C1 segment of cervical spinal cord (tissue), 14 donors: ENCODE measurements at places on chromosomes 4 and X.

- DNase-seq: no peak
Observed at GRCh38 chr4:117474987-117475386, 389.6 kb upstream of the TRAM1L1 start.

GRCh38 chrX:124338733-124339514 lies 6.5 kb downstream of the TEX13D start:
- DNase-seq: no peak

- DNase-seq: no peak
Observed at GRCh38 chrX:30513284-30513683, 64.3 kb downstream of the TASL start.

DNA sequence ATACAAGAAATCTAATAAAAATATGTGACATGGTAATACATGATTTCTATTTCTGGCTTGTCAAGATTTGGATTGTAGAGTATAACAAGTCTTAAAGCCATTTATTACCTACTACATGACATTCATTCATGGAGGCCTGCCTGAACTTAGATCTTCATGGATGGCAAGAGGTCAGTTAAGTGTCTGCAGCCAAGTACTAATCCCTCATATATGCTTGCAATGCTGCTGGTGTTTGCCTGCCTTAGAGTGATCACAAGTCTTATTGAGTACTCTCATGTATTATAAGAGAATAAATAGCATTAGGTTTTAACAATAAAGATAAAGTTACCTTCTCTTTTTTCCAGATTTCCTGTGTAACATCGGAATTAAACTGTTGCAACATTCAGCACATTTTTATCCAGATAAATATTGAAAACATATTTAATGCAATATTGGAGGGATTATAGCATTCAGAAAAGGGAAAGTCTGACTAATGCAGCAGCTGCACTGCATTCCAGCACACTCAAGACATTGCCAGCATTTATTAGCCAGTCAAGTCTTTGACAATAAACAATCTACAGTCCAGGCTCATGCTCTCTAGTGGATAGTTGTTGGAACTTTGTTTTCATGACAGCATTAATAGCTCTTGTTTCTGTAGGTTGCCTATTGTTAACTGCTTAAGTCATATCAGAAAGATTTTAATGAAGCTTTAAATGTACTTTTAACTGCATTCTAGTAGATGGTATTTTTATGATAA lies 737.1 kb downstream of the FAT4 start:
- DNase-seq: no peak

GRCh38 chrX:65926095-65927019 lies 113.5 kb downstream of the VSIG4 start:
- no peak for DNase-seq

GRCh38 chrX:151393514-151393913 lies 3.5 kb upstream of the VMA21 start:
- no peak for DNase-seq

DNA sequence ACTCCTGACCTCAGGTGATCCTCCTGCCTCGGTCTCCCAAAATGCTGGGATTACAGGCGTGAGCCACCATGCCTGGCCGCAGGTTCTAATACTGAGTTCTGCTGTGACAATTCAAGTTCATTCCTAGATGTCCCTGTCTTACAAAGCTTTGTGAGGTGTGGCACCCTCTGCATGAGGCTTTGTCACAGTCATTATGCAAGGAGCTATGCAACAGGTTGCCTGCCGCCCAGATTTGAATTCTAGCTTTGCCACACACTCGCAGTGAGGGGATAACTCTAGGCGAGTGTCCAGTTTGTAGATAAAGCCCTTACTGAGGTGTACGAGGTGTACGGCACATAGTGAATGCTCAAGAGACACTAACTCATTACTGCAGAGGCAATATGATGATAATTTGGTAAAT lies 3.5 kb downstream of the CCDC110 start:
- no peak for DNase-seq

DNA sequence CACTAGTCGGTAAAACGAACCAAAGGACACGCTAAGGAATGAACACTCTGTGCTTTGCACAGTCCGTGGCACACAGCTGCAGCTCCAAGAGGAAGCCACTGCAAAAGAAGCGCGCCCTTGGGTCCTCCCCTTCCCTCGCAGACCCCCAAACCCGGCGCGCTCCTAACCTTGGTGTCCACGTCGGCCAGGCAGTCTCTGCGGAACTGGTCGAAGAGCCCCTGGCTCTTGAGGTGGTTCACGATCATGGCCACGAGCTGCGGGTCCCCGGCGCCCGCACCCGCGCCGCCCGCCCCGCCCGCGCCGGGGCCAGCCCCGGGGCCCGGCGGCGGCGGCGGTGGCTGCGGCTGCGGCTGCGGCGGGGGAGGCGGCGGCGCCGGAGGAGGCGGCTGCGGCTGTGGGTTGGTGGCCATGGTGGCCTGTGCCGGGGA lies 333 bp downstream of the BOD1L1 start:
- DNase-seq: no peak

DNA sequence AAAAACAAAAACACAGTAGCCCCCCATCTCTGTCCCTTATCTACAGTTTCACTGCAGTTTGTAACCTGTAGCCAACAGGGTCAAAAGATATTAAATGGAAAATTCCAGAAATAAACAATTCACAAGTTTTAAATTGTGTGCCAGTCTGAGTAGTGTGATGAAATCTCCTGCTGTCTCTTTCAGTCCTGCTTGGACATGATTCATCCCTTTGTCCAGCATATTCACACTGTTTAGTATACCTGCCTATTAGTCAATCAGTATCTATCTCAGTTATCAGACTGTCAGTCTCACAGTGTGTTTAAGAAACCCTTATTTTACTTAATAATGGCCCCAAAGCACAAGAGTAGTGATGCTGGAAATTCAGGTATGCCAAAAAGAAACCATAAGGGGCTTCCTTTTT lies 21.9 kb downstream of the CNOT6L start:
- no peak for DNase-seq

DNA sequence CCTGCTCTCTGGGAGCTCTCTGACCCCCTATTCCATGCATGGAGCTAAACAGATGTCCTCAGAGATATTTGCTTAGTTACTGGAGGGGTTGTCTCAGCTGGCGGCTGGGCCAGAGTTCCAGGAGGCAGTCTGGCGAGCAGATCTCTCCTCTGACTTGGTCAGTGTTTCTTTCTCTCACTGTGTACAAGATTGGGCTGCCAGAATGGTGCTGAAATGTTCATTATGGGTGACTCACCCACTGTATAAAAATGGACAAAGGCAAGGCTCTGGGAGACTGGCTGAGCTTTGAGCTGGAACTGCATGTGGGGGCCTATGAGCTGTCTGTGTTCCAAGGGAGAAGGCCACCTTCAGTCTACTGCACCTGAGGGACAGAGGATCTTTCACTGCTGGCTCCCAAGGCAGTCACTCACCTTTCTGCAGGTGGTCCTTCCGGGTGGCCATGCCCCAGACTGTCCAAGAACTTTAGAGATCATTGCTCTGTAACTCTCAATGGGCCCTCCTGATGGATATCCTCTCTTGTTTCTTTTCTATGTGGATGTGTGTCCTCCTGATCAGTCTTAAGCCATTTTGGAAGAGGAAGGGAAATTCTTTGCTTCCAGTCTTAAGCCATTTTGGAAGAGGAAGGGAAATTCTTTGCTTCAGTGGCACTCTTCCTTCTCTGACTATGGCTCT lies 88.2 kb downstream of the CFAP299 start:
- no peak for DNase-seq

GRCh38 chrX:1870421-1870820 lies 255.6 kb downstream of the ASMT start:
- DNase-seq: no peak

GRCh38 chrX:109707319-109707718 lies 25.7 kb downstream of the ACSL4 start:
- no peak for DNase-seq

DNA sequence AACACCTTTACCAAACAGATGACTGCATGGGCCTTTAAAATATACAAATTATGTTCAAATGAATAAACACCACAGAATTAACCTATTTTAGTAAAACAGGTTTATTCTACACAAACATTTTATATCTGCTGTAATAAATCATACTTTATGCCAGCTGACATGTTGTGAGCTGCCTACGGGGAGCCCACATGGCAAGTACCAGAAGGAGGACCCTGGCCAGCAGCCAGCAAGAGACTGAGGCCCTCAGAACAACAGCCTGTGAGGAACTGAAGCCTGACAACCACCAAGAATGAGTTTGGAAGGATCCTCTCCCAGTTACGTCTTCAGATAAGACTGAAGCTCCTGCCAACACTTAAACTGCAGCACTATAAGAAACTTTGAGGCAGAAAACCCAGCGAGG lies 377.0 kb downstream of the PDGFC start:
- peak; percentile 1 for DNase-seq

DNA sequence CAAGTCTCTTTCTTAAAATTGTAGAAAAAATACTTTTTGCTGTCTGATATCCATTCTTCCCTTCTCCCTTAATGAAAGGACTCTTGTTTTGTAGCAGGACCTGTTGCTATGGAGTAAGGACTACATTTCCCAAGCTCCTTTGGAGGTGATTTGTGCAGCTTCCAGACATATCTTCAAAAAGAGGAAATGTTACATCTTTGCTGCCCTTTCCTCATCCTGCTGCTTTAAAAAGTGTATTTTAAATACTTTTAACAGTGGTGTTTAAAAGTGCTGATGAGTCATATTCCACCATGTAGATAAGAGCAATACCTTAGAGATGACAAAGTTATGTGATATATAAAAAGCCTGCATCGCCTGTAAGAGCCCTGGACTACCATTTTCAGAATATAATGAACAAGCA lies 98.7 kb downstream of the CFAP299 start:
- no peak for DNase-seq

DNA sequence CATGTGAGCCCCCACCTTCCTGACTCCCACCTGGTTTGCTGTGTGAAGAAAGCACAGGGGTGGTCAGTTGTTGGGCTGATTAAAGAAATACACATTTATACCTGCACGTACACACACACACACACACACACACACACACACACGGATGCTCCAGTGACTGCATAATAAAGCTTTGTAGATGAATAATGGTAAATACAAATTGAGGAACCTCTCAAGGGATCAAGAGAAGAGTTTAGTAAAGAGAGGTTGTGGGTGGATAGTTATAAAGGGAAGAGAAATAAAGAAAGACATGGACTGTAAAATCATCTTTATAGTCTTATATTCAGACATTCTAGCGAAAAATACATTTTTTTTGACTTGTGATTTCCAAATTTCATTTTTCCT lies 144.1 kb downstream of the MGST2 start:
- no peak for DNase-seq

DNA sequence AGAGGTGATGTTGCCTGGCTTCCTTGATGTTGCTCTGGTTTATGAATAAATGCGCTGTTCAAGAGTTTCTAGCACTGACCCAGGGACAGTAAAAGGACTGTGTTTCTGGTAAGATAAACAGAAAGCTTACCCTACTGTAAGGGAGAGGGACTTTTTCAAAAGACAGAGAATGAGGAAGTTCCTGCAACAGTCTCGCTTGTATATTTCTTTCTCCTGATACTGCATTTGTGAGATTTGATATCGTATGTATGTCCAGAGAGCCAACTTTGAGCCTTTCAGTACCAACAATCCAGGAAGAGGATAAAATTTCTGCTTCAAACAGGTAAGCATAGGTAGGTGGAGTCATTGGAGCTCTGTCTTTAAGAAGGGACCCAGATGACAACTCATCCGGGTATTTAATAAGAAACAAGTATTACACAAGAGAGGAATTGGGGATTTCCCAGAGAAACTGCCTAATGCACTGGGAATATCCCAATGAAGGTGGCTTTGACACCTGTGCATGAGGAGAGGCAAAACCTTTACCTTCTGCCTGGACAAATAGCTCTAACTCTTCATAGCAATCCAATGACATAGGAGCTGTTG lies 773 bp downstream of the DAPP1 start:
- no peak for DNase-seq

DNA sequence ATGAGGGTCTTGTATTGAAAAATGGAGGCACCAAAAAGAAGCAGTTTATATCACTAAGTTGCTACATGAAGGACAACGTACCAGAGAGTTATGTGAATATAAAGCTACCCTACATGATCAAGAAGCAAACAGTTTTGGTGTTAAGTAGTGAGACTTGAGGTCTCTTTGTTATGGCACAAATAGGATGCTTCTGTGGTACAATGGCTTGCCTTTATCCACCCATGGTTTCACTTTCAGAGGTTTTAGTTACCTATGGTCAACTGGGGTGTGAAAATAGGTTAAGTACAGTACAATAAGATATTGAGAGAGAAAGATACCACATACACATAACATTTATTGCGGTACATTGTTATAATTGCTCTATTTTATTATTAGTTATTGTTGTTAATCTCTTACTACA lies 229.2 kb upstream of the SLIT2 start:
- no peak for DNase-seq

DNA sequence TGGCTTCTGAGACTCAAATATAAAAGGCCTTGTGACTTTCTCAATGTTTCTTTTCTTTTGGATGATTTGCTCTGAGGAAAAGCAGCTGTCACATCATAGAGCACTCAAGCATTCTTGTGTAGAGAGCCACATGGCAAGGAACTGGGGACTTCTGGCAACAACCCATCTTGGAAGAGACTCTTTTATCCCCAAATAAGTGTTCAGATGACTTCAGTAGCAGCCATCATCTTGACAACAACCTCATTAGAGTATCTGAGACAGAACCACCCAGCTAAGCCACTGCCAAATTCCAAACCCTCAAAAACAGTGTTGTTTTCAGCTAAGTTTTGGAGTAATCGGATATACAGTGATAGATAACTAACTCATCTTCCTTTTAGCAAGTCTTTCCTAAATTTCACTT lies 1431.7 kb upstream of the IGFBP7 start:
- no peak for DNase-seq

GRCh38 chr4:169189372-169189771 lies 81.4 kb downstream of the SH3RF1 start:
- DNase-seq: no peak

GRCh38 chr4:173909294-173909693 lies 374.2 kb downstream of the FBXO8 start:
- no peak for DNase-seq

DNA sequence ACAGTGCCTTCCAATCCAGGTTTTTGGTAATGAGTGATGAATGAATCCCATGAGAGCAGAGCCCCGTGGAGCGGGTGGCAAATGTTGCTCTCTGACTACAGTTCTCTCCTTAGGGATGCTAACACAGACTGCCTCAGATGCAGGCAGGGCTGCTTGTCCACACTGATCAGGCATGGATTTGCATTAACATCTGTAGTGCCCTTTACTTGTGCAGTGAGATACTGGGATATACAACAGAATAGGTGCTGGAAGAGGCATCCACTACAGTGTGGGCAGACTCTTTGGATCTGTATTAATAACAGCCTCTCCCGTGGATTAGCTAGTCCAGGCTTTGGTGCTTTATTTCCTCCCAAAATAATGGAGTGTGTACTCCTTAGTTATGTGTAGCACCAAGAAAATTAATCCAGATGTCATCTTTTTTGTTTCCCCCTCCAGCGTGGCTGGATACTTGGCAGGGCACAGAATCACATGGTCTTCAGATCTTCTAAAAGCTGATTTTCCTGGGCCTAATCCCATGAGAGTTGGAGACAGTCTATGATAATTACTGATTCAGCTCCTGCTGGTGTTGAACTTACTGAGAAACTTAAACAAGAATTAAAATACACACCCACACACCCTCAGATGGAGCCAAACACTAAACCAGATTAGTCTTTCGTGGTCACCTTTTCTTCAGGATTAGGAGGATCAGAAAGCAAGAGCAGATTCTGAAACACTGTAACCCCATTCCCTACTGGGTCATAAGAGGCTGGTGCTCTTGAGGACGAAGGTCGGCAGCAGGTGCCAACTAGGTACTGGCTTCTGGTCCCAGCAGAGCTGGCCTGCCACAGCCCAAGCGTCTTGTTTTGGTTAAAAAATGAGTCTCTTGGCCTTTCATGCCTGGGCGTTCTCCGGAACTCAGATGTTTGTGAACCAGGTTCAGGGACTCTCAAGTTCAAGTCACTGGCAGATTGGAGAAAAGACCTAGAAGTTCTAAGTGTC lies 23.1 kb upstream of the NAP1L5 start:
- no peak for DNase-seq
